ENCODE measurements at places on chromosomes 5 and 9.
A peak's percentile ranks its signal among the peaks of the same experiment; 100 is the strongest.

DNA sequence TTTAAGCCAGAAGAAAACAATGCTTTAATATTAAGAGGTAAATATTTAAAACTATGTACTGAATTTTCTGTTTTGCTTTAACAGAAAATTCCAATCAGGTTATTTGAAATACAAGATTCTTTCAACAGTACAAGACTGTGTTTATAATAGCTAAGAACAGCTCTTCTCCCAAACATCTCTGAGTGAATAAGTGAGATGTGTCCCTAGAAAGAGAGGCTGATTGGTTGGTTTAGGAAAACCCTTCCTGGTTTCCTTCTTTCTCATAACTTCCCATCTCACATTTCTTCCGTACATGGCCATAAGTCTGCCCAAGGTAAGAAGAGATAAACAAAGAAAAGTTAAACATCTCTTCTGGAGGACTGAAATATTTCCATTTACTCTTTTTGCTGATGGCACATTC is 145.9 kb downstream of the FANCC start:
- DNase-seq, result no peak

- DNase-seq, result no peak
Observed at GRCh38 chr5:91642581-91642980, 259.5 kb upstream of the ARRDC3 start.

DNA sequence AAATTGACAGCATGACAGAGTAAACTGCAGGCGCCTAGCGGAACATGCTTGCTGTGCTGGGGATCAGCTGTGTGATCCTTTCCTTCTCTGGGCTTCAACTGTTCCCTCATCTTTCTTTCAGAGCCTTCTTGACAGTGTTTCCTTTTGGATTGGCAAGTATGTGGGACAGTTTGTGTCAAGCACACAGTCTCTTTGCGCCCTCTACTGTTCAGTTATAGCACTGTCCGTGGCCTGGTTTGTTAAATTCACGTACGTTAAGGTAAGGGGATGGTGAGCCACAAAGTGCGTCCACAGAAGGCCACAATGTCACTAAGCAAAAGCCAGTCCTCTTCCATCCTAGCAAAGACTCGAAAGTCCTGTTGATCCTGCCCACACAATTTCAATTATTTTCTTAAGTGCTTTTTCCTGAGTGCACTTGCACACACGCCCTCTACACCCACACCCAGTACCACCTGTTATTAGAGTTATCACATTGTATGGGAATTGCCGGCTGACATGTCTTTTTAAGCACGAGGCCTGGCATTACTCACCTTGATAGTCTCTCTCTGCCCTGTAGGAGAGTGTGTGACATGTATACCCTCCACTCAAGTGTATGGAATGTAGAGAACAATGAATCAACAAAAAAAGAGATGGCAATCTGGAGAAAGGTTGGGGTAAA is 22.5 kb upstream of the PTPN3 start:
- peak; percentile 65 for DNase-seq

DNA sequence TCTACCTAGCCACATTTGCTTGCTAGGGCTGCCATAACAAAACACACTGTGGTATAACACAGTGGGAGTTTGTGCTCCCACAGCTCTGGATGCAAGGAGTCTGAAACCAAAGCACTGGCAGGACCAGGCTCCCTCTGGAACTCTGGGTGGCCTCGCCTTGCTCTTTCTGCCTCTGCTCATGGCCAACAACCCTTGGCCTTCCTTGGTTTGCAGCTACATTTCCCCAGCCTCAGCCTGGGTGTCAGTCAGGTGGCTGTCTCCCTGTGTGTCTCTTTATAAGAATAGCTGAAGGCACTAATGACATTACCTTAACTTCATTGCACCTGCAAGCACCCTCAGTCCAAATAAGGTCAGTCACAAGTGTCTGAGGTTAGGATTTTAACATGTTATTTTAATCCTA is 101.0 kb upstream of the IRX2 start:
- no peak for DNase-seq

- DNase-seq, result no peak
Observed at GRCh38 chr9:71886015-71886414, 25.0 kb downstream of the ABHD17B start.

DNA sequence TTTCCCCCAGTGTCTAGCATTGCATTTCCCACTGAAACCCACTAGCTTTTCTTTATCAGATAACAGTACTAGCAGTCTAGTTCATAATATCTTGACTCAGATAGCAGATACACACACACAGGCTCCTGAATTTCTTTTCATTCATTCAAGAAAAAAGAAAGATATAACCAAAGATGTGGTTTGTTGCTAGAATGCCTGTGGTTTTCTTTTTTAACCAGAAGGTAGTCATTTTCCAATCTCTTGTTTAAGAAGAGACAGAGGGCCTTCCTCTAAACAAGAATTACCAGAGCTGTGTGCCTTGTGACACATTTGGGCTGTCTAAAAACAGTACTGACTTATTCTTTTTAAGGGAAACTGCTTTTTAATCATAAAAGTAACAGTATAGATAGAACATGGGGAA is 167.3 kb downstream of the PJA2 start:
- no peak for DNase-seq

GRCh38 chr9:1994180-1994579 is 21.0 kb upstream of the SMARCA2 start:
- DNase-seq, result no peak

GRCh38 chr9:110255034-110255462 is 1.3 kb downstream of the TXN start:
- DNase-seq, result no peak

DNA sequence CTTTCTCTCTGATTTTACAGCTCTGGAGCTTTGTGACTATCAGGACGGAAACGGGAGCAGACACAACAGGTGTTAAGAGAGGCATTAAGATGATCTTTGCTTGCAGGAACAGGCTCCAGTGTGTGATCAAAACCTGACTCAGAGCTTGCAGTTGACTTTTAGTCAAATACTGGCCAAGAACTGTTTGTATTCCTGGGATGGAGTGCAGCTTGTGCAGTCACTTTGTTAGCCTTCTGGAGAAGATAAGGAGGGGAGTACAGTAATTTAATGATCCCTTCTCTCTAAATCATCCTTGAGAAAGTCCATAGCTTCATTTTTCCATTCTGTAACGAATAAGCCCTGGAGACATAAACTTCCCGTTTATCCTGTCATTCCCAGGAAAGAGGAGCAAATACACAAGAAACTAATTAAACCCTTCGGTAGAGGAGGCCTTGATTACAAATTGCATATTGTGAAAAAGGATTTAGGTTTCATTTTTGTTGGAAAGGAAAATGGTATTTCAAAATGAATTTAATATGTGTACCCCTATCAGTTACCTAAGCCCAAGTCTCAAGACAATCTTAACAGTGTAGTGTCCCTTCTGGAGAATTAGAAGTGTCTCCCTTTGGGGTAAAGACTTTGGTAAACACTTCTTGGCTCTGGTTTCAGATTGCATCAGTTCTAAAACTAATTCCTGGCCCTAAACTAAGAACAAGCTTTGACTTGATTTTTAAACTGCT is 3.1 kb upstream of the STOM start:
- no peak for DNase-seq

GRCh38 chr5:101676646-101677045 is 619.4 kb downstream of the SLCO4C1 start:
- DNase-seq, result no peak

DNA sequence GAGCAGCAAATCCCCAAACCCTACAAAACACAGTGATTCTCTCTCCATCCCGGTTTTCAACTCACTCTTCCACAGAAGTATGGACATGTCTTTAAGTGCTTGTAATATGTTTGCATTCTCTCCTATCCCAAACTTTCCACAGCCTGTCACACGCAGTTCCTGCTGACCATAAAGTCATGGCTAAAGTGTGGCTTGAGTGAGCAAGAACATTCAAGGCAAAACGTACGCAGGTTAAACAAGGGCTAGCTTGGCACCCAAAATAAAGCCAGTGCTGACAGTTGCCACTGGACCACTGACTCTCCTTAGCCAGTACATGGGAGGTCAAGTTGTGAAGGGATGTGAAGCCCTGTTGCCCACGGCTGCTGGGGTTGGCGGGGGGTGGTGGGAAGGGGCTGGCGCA is 211.1 kb upstream of the IRX1 start:
- no peak for DNase-seq

Measured in NCI-H1105 treated with DMSO at 0.1 percent for 48 hours (cell line).